ENCODE measurements at places on chromosomes 2 and 18. TPM values are rescaled to one million over a fixed set of nuclear protein-coding genes. Genes with fewer than 3 reads are reported as not detected.

Gene VWC2L
- not detected for total RNA-seq

Gene KCNG3
- not detected for total RNA-seq

Gene SMIM21
- total RNA-seq: not detected

Gene ZNF892
- total RNA-seq: 2.3 TPM

Gene SERPINB12
- not detected for total RNA-seq

Gene AKAIN1
- total RNA-seq: not detected

Gene CCDC74A
- 13.8 TPM for total RNA-seq

Gene C2orf15
- 0.12 TPM for total RNA-seq

Gene DLGAP1
- 2.9 TPM for total RNA-seq

Gene SLC9A4
- total RNA-seq: not detected

Gene FTCDNL1
- 1.4 TPM for total RNA-seq

Gene ALKAL2
- not detected for total RNA-seq

Gene HOXD13
- not detected for total RNA-seq

Gene RPIA
- 6.5 TPM for total RNA-seq

Gene CYP26B1
- 2.9 TPM for total RNA-seq

Gene TMEM131
- total RNA-seq: 15.8 TPM

Gene ABCG8
- not detected for total RNA-seq
